ENCODE measurements at places on chromosomes 12 and 14. TPM values are rescaled to one million over a fixed set of nuclear protein-coding genes. Genes with fewer than 3 reads are reported as not detected.

- peak; percentile 58 for DNase-seq
Measured at GRCh38 chr14:24351517-24351916, 11.7 kb upstream of the RIPK3 start.

GRCh38 chr12:39574785-39575497, 44.7 kb downstream of the ABCD2 start:
- no peak for DNase-seq

DNA sequence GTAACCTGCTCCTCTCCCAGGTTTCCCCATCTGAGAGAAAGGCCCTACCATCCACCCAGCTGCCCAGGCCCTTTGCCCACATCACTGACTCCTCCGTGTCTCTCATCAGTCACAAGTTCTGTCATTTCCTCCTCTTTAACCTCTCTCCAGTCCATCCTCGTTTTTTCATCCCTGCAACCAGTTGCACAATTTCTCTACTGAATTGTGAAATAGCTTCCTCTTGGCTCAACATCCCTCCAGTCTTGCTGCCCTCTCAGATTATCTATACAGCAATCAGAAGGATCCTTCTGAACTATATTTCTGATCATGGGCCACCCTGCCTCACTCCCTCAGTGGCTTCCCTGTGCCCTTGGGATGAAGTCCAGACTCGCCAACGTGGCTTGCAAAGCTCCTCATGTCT, 6.8 kb downstream of the FAM161B start:
- peak; percentile 77 for DNase-seq

GRCh38 chr12:111168009-111168900, 200.6 kb downstream of the PHETA1 start:
- DNase-seq, result no peak

DNA sequence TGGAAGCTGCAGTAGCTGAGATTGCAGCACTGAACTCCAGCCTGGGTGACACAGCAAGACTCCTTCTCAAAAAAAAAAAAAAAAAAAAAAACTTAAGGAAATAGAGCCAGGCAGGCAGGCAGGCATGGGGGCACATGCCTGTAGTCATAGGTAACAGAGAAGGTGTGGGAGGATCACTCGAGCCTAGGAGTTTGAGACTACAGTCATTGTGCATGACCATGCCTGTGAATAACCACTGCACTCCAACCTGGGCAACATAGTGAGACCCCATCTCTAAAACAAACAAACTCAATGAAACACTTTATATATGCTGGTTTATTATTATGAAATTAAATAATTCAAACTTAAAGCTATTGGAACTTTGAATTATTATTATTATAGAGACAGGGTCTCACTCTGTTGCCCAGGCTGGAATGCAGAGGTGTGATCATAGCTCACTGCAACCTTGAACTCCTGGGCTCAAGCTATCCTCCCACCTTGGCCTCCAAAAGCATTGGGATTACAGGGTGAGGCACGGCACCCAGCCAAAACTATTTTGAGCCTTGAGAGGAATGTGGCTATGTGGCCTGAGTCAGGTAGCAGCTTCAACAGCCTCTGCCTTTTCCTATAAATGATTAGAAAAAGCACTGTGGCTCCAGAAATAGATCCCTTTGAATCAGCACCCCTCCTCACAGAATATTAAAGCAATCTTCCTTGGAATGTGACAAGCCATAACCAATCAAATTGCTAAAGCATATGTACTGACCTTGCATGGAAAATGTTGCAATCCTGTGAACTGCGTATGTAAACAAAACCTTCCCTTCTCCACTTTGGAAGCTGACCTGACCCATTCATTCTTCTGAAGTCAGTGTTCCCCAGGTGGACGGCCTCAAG, 34.7 kb upstream of the YY1 start:
- peak; percentile 86 for DNase-seq

DNA sequence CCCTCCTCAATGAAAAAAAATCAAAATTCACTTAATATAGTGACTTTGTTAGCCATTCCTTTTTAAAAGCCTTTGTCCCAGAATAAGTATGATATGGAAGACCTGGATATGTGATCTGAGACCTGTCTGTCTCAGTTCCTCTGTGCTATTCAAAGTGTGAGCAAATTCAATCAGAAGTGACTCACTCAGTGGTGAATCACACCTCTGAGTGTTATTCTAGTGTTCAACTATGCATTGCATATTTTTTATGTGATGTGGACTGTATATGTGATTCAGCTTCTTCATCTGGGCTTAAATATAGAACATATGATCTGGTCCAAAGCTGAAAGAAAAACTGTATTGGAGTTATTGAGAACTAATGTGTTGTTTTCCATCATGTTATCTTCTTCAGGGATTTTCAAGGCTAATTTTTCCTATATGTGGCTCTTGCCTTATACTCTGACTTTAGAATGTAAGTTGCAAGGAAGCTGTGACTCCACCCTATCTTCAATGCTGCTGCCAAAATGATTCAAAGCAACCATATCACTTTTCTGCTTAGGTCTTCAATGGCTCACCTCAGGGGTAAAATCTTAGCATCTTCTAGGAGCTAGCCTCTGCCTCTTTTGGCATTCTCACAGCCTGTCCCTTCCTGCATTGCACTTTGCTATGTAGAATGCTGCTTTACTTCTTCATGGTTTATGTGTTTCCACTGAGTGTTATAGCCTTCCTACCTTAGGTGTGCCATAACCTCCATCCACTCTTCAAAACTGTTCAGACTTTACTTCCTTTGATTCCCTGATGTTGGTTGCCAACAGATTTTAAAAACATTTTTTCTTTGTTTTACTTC, 169.8 kb downstream of the OTOGL start:
- DNase-seq, result peak; percentile 98

DNA sequence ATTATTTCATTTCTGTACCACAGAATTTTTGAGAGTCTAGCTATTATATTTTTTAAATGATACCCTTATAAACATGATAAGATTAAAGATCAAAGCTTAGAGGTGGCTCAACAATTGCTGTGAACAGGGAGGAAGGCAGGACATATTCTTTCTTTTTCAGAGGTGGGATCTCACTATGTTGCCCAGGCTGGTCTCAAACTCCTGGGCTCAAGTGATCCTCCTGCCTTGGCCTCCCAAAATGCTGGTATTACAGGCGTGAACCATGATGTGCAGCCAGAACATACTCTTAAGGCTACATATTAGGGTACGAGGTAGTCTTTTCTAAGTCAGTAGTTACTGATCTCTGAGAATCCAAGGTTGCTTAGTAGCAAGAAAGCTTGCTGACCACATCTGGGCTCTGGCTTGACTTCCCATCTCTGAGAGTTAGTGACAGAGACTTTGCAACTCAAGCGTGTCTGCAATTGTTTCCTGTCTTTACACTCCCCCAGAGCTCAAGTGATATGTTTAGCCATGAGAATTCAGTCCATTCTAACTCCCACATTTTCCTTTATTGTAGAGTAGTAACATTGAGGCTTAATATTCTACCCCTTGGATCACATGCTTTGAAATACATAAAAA, 8.6 kb downstream of the RAB5B start:
- no peak for DNase-seq

GRCh38 chr14:73886449-73887317, at the start of gene ZNF410:
Gene ZNF410 (plus strand): TSS chr14:73886859. CDS start chr14:73892176, 5,317 bp downstream.
- DNase-seq, result peak; percentile 93

- no peak for DNase-seq
Measured at GRCh38 chr12:99128246-99128802, 483.2 kb downstream of the APAF1 start.

- peak; percentile 66 for DNase-seq
Measured at GRCh38 chr14:96249029-96249428, 7.0 kb upstream of the BDKRB1 start.

DNA sequence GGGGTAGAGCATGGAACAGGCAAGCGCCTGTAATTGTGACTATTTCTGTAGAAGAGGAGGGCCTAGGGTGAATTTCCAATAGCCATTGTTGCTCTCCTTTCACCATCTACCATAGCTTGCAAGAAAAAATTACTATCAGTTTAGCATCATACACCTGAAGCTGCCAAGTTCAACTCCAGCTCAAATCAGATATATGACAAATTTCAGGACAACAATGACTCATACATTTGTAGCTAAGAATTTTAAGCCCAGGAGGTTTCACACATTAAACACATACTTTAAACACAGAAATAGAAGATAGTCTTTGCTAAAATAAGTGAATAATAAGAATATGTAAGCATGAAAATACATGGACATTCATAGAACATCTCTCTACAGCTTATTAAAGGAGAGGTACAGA, 17.6 kb upstream of the G2E3 start:
- peak; percentile 53 for DNase-seq

DNA sequence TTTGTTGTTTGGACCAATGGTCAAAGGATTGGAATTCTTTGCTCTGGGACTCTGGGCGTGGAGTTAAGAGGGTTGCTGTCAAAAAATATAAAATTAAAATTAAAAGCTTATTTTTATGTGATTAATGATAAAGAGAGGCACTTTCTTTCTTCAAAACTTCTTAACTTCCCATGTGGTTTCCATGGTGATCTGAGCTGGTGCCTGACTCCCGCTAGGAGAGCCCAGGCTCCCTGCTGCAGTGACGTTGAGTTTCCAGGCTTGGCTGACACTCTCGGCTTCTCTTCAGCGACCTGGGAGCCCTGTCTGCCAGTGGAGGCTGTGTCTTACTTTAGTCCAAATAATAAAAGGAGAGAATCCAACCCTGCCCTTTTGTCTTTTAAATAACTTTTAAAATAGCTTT, 84.4 kb downstream of the GALC start:
- DNase-seq, result no peak

DNA sequence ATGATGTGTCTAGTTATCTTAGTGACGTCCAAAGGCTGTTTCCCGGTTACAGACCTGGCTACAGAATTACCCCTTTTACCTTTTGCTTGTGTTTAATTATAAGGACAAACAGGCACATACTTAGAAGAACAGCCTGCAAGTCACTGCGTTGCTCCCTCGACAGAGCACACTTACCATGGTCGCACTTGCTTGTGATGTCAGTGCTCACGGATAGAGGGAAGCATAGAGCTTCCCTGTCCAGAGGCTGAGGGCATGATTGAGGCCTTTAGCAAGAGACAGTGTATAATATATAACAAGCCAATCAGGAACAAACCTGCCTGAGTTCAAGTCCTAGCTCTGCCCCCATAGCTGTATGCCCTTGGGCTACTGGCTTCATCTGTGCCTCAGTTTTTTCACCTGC, 73.2 kb upstream of the SCN8A start:
- no peak for DNase-seq

DNA sequence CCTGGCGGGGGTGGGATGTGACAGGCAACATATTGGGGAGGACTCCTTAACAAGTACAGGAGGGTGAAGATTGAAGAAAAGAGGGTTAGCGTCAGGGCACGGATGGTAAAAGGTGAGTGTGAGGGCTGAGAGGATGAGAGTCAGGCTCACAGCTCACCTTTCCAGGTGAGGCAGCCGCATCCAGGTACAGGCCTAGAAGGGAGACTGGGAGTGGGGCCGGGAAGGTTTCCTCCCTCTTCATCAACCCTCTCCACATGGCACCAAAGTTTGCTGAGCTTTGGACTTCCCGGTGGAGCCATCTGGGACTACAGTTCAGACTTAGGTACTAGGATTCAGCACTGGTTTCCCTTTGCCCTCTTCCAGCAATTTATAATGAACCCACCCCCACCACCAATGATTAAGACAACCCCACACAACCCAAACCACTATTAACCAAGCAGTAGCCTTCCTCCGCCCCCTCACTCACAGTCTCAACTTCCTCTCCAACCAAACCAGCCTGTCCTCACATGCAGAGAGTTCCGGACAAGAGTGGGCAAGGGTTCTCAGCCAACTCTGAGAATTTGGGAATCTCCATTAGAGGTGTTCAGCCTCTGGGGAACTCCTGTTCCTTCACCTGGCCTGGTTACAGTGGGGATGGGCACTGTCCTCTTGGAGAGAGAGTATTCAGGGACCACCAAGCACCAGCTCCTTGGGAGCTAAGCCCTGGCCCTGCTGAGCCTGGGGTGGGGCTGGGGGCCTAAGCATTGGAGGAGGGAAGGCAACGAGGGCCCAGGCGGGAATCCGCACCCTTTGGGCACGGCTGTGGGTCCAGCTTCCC, 2.4 kb upstream of the HOXC4 start:
- peak; percentile 34 for DNase-seq

DNA sequence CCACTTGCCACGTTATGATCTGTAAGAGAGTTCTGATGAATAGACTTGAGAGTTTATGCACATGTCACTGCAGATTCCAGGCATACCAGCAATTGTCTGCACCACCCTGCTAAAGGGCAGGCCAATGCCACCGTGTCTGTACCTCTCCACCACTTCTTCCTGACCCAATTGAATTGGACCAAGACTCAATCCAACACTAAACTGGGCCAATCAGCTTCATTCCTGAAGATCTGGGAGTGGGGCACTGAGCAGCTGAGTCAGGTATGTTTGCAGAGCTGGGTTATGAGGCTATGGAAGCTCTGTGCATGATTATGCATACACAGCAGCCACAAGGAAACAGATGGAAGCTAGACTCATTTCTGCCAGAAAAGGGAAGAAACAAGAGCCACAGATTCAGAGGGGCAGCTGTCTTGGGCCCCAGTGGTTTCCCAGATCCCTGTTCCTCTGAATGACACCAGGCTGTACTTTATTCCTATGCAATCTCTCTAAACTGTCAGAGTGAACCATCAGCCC, 28.0 kb downstream of the DAO start:
- peak; percentile 76 for DNase-seq

- DNase-seq, result peak; percentile 65
Measured at GRCh38 chr14:102055181-102055901, 31.5 kb downstream of the HSP90AA1 start.

- DNase-seq, result no peak
Measured at GRCh38 chr14:104560586-104560945, 19.0 kb upstream of the C14orf180 start.

- DNase-seq, result no peak
Measured at GRCh38 chr12:5488626-5488955, 56.7 kb downstream of the NTF3 start.

DNA sequence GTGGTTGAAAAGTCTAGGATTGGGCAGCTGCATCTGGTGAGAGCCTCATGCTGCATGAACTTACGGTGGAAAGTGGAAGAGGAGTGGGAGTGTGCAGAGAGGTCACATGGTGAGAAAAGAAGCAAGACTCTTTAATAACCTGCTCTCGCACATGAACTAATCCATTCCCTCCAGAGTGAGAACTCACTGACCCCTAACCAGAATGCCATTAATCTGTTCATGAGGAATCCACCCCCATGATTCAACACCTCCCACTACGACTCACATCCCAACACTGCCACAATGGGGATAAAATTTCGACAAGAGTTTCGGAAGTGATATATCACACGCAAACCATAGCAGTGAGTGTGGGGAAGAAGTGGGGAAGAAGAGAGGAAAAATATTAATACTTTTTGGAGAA, 377.4 kb downstream of the NAV3 start:
- peak; percentile 9 for DNase-seq

- DNase-seq, result no peak
Measured at GRCh38 chr12:121740847-121741246, 28.3 kb downstream of the TMEM120B start.

The BEGAIN gene
- total RNA-seq, result 1.1 TPM

The AICDA gene
- total RNA-seq, result not detected

The SLC7A8 gene
- total RNA-seq, result 1.1 TPM

The SFSWAP gene
- 18.2 TPM for total RNA-seq

The SMIM41 gene
- 0.13 TPM for total RNA-seq

The IAPP gene
- not detected for total RNA-seq

The ZDHHC22 gene
- total RNA-seq, result not detected

The TAS2R10 gene
- total RNA-seq, result 0.26 TPM
